ENCODE measurements at places on chromosomes 1 and 21.

DNA sequence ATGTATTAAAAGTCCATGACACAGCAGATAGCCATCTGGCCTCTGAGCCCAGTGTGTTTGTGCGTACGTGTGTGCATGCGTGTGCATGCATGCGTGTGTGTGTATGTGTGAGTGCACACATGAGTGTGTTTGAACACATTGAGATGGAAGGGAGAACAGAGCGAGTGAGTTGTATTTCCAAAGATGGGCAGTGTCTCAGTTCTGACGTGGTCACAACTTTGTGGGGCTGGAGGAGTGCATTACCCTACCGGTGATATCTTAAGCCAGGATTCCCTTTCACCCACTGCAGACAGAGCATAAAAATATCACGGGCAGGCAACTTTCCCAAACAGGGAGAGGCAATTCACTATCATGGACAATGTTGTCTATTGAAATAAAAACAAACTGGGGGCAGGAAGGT lies 27.8 kb downstream of the IRF2BP2 start:
- DNase-seq, result no peak

GRCh38 chr1:32977546-32978087 lies 13.0 kb upstream of the RNF19B start:
- no peak for DNase-seq

DNA sequence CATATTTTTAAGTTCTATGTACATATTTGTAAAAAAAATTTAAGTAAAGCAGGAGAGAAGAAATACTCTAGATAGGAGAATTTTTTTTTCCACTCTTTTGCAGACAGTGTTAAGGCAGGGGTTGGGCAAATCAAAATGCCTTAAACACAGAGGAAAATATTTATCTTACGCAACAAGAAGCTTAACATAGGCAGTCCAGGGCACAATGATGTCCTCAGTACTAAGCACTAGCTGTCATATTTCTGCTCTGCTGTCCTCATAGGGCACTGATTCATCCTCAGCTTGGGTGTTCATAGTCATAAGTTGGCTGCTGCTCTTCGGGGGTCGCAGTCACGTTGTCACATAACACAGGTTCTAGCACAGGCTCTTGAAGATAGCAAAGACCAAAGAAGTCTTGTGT lies 247.4 kb downstream of the PTBP2 start:
- no peak for DNase-seq

DNA sequence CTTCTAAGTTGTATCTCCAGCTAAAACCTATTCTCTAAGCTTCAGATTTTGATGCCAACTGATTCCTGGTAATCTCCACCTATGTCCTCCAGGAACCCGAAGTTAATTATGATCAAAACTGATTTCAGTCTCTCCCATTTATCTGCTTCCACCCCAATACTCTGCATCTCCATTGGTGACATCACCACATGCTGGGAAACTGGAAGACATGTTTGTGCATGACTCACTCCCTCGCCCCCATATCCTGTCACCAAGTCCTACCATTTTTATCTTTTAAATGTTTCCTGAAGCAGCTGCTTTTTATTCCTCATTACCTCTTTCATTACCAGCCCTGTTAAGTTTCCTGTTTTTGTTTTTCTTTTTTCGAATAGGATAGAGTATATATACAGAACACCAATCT lies 228.5 kb downstream of the LRRC40 start:
- DNase-seq, result peak; percentile 41

GRCh38 chr21:45290948-45291612 lies 3.4 kb upstream of the POFUT2 start:
- DNase-seq, result peak; percentile 71

DNA sequence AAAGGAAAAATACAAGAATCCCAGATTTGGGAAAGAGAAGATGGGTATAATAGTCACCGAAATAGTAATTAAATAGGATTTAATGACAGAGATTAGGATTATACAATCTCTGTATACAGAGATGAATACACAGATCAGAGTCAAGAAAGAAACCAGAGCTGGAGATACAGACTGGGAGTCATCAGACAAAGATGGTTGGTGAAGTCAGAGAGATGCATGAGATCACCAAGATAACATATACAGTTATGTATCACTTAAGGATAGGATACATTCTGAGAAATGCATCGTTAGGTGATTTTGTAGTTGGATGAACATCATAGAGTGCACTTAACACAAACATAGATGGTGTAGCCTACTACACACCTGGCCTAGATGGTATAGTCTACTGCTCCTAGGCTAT lies 49.8 kb downstream of the VCAM1 start:
- no peak for DNase-seq

DNA sequence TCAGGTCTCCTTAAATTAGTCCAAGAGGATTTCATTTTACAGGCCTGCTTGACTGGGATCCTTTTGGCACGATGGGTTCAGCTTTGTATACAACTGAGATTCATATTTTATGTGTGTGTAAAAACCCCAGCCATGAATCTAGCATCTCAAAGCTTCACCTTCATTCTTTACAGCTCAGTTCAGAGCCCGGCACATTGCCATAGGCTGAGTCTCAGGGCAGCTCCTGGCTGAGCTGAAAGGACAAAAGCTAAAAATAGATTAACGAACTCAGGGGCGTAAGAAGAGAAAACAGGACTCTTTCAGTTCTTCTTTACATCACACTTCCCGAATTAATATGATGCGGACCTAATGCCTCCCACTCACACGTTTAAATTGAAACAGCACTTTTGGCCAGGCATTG lies 262.8 kb upstream of the PBX1 start:
- no peak for DNase-seq

- DNase-seq, result no peak
Measured at GRCh38 chr1:244854166-244854565, 10.2 kb downstream of the HNRNPU start.

DNA sequence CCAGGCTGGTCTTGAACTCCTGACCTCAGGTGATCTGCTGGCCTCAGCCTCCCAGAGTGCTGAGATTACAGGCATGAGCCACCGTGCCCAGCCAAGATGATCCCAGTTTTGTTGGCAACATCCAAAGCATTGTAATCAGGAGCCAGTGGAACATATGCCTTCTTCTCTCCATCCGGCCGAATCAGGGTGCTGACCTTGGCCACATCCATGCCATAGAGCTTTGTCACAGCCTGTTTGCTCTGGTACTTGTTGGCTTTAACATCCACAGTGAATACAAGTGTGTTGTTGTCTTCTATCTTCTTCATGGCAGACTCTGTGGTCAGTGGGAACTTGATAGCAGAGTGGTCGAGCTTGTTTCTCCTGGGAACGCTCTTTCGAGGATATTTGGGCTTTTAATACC lies 17.1 kb downstream of the TNFRSF8 start:
- no peak for DNase-seq

- no peak for DNase-seq
Measured at GRCh38 chr1:34372891-34373290, 196.2 kb downstream of the C1orf94 start.

- no peak for DNase-seq
Measured at GRCh38 chr1:64909031-64909430, 57.3 kb downstream of the JAK1 start.

- DNase-seq, result no peak
Measured at GRCh38 chr1:11680270-11681070, 478 bp downstream of the MAD2L2 start.

GRCh38 chr1:246184503-246184902 lies 322.6 kb downstream of the SMYD3 start:
- no peak for DNase-seq

GRCh38 chr1:10717296-10718082 lies 79.0 kb downstream of the CASZ1 start:
- DNase-seq, result no peak

All from astrocyte (in vitro differentiated cells and primary cell).